LNCaP clone FGC (cell line): ENCODE measurements at places on chromosomes 11 and 22.

DNA sequence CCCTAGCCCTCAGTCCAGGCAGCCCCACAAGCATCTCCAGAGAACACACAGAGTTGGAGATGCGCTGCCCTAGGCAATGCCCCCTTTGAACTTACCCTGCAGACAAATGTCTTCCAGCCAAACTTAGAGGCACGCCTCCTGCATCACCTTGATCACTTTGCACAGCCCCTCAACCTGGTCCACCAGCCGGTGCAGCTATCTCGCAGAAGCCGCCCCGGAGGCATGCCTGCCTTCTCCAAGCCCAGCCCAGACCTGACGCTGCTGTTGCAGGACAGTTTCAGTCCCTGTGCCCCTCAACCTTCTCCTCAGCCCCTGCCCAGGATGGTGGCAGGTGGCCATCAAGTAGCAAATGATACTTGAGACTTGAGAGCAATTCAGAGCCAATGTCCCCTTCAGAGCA lies 16.7 kb upstream of the POU2AF1 start:
- DNase-seq = no peak

- no peak for DNase-seq
These were observed 85.4 kb downstream of the ADAMTS15 start for GRCh38 chr11:130533871-130534270.

GRCh38 chr22:17266251-17266971 lies 47.2 kb upstream of the ADA2 start:
- no peak for DNase-seq

DNA sequence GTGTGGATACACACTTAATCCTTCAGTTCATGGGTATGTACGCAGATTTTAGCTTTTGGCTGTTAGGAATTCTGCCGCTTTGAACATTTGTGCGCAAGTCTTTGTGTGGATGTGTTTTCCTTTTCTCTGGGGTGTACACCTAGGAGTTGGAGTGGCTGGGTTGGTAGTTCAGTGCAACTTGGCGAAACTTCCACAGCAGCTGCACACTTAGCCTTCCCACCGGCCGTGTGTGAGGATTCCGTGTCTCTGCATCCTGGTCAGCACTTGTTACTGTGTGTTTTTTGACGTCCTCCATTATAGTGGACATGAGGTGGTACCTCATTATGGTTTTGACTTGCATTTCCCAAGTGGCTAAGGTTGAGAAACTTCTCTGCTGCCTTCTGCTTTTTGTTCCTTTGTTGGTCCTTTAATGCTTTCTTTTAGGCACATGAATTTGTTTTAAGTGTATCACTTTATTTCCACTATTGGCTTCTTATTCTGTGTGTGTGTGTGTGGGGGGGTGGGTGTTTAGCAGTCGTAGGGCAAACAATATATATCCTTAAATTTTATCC lies 72.1 kb upstream of the SLC25A18 start:
- DNase-seq = no peak

DNA sequence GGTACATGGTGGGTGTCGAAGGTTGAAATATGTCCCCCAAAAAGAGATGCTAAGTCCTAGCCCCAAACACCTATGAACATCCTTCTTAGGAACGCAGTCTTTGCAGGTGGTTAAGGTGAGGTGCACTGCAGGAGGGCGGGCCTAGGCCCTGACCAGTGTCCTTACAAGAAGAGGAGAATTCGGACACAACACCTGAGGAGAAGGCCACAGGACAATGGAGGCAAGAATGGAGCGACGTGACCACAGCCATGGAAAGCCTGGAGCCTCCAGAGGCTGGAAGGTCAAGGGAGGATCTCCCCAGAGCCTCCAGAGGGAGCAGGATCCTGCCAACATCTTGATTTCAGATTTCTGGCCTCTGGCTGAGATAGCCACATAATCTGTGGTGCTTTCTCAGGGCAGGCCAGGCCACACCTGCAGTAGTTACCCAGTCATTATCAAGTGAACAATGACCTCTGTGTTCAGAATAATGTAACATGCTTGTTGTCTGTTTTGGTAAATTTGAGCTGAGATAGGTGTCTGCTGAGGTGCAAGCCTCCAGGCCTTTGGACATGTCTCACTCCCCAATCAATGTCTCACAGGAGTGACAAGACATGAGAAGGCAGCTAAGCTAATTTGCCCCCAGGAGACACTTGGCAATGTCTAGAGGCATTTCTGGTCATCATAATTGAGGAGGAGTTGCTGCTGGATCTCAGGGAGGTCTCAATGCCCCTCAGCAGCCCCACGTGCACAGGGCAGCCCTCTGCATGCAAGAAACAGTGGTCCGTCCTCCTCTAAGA lies 498.9 kb downstream of the BRD1 start:
- DNase-seq = no peak

DNA sequence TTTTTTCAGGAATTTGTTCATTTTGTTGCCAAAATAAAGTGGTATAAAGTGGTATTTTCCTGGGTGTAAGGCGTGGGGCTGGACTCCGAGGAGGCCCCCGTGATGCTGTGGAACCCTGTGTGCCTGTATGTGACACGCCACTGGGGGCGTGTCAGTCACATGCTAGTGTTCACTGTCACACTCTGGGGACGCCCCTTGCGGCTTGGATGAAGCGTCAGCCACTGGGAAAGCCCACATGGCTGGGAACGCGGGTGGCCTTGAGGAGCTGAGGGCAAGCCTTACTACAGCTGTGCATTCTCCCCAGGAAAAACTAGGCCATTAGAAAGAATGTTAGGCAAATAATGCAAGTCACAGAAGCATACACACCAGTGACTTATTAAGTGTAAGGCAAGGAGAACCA lies 77.0 kb upstream of the SLC25A18 start:
- DNase-seq = no peak
